GM23248 (cell line): ENCODE measurements at places on chromosomes 6 and 20. TPM values are rescaled to one million over a fixed set of nuclear protein-coding genes. Genes with fewer than 3 reads are reported as not detected.

The DAAM2 gene
- 5.1 and 5.6 TPM in 2 replicates for total RNA-seq

The CCR6 gene
- total RNA-seq, result not detected in 2 replicates

The GGTLC1 gene
- not detected in 2 replicates for total RNA-seq

The ENPP3 gene
- not detected in 2 replicates for total RNA-seq

The CTAGE9 gene
- total RNA-seq, result not detected in 2 replicates

The TRIM31 gene
- total RNA-seq, result not detected in 2 replicates
